AG08395 (cell line): ENCODE measurements at places on chromosomes 2 and 18.

GRCh38 chr2:126720638-126721037 is 64.7 kb downstream of the GYPC start:
- no peak for DNase-seq

DNA sequence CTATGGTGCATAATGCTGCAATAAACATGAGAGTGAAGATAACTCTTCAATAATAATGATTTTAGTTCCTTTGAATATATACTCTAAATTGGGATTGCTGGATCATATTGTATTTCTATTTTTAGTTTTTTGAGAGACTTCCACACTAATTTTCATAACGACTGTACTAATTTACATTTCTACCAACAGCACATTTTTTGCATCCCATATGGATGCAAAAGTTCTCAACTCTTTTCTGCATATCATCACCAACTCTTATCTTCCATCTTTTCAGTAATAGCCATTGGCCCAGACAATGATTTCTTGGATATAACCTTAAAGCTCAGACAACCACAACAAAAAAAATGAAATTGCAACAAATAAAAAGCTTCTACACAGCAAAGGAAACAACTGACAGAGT is 1082.4 kb downstream of the CNTNAP5 start:
- no peak for DNase-seq

GRCh38 chr2:150063432-150063889 is 424.0 kb downstream of the RND3 start:
- peak; percentile 84 for DNase-seq

- no peak for DNase-seq
Observed at GRCh38 chr2:7073901-7074300, 156.7 kb downstream of the RNF144A start.

DNA sequence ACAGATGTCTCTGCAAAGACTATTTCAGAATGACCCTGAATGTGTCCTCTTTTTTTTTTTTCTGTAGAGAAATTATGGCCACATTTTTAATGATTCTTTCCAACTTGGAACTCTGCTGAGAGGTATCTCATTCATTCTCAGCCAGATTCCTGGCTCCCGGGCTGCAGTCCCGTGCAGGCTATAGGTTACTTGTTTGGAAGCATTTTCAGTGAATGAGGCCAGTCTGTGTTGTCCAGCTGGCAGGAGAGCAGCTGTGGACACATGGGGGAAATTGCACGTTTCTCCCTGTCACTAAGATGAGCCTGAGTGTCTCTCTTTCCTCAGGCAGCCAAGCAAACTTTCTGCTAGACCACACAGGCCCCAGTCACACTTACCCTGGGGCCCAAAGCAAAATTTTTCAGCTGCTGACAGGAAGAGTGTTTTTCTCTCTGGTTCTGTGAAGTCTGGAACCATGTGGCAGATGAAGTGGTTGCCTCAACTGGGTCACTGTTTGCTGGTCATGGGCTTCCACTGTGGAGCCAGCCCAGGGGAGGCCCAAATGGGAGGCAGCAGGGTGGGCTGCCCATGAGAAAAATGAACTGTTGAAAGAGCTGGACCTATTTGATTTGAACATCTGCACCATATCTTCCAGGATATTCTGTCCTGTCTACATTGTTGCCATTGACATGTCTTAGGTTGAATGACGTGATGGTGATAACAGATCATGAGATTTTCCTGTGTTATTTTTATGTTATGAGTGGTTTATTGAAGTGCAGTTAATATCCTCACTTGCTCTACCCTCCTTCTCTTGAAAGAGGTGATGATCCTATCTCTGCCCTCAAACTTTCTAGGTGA is 431.2 kb downstream of the LPIN1 start:
- peak; percentile 56 for DNase-seq

GRCh38 chr2:134282629-134283400 is 28.9 kb downstream of the MGAT5 start:
- DNase-seq = no peak

DNA sequence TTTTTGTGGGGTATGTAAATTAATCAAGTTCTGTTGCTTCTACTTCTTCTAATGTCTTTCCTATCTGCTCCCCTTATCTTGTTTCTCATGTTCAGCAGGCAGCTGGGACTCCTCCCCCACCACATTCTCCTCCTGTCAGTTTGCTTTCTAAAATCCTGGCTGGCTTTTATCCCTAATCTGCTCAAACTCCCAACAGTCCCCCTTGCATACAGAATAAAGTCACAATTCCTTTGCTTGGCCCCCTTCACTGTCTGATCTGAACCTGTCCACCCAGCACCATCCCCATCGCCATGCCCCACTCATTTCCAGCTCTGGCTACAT is 2.2 kb downstream of the CFAP221 start:
- DNase-seq = no peak

- DNase-seq = no peak
Observed at GRCh38 chr2:75516378-75517360, 44.1 kb downstream of the EVA1A start.

GRCh38 chr2:44100351-44100750 is 68.3 kb upstream of the PPM1B start:
- peak; percentile 95 for DNase-seq

GRCh38 chr2:25366629-25367028 is 24.9 kb upstream of the DNMT3A start:
- DNase-seq = no peak

GRCh38 chr2:24315669-24316068 is 44.7 kb downstream of the ITSN2 start:
- no peak for DNase-seq

DNA sequence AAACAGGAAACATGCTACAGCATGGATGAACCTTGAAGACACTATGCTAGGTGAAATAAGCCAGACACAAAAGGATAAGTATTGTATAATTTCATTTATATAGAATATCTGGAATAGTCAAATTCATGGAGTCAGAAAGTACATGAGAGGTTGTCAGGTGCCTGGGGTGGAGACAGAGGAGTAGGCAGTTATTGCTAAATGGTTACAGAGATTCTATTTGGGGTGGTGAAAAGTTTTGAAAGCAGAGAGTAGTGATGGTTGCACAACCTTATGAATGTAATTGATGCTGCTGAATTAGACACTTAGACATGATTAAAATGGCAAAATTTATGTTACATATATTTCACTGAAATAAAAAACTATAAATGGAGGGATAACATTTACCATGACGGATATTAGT is 197.4 kb downstream of the VAPA start:
- no peak for DNase-seq

DNA sequence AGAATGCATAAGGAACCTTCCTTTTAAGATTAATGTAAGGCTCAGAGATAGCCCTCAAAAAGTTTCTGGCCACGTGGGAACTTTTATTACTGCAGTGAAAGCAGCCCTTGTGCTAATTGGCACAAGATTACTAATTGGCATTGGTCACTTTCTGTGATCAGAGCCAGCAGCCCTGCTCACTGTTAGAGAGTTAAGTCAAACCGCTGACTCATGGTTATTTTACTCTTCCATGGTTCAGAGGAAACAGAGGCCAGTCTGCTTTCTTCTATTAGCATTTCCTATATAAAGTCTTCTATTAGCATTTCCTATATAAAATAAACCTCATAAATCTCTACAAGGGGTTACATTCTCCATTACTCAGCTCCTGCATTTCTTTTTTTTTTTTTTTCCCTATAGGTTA is 1.5 kb upstream of the SLC35G4 start:
- DNase-seq = no peak

DNA sequence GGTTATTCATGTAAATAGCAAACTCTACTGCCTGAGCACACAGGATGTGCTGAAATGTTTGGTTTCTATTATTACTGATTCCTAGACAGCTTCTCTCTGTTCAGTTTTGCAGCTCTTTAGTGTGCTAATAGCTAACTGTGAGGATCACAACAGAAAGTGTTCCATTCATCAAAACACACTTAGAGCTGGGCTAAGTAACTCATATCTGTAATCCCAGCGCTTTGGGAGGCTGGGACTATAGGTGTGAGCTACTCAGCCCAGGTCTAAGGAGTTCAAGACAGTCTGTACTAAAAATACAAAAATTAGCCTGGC is 63.2 kb downstream of the MOGAT1 start:
- DNase-seq = no peak

- no peak for DNase-seq
Observed at GRCh38 chr2:128789221-128789620, 470.6 kb upstream of the HS6ST1 start.

GRCh38 chr2:81984969-81985637 is 1680.6 kb upstream of the LRRTM1 start:
- no peak for DNase-seq

- no peak for DNase-seq
Observed at GRCh38 chr2:159217676-159218075, 68.8 kb downstream of the WDSUB1 start.

DNA sequence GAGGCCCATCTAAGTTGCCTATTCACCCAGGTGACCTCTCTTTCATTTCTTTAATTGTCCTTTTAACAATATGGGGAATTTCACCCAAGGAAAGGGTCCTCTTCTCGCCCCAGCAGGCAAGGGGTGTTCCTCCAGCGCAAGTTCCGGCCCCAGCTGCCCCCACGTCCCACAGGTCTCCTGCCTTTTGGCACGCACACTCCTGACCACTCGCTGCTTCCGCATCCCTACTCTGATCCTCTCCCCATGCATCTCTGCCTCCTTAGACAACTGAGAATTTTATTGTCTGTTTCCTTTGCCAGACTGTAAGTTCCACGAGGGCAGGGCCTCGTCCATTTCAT is 684 bp upstream of the ARPC2 start:
- DNase-seq = no peak

GRCh38 chr2:204971206-204971907 is 426.1 kb downstream of the PARD3B start:
- no peak for DNase-seq

GRCh38 chr18:48616484-48617255 is 77.8 kb downstream of the CTIF start:
- DNase-seq = no peak

DNA sequence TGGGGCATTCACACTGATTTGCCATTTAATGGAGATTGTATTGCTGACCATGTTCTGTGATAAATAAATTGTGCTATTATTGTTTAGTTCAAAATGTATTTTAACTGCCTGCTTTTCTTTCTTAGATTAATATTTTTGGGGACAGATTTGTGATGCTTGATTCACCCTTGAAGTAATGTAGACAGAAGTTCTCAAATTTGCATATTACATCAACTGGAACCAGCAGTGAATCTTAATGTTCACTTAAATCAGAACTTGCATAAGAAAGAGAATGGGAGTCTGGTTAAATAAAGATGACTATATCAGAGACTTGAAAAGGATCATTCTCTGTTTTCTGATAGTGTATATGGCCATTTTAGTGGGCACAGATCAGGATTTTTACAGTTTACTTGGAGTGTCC is 1.8 kb downstream of the DNAJC10 start:
- DNase-seq = no peak

- no peak for DNase-seq
Observed at GRCh38 chr2:82825410-82826090, 1633.5 kb downstream of the SUCLG1 start.

- DNase-seq = no peak
Observed at GRCh38 chr2:131023758-131024157, 69.5 kb downstream of the FAM168B start.

DNA sequence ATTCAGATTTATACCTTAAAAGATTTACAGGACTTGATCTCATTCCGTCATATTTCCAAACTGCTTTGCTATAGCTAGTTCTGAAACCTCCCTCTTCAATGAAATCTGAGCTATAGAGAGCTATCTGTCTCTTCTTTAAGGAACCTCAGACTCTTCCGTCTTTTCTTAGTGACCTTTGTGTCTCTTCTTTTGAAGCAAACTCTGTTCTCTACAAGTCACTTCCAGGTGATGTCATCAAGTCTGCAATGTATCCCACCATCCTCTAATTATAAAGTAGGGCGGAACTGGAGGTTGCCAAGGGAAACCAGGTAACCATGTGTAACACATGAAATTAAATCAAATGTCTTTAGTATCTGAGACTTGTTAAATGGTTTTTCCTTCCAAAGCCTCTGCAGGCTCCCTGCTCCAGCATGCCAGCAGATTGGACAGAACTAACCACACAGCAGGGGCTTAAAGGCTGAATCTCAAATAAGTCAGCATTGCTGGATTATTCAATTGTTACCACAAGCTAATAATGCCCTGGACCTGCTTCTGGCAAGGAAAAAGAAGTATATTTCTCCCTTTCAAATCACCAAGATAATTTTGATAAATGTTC is 41.2 kb upstream of the PEX13 start:
- DNase-seq = no peak

DNA sequence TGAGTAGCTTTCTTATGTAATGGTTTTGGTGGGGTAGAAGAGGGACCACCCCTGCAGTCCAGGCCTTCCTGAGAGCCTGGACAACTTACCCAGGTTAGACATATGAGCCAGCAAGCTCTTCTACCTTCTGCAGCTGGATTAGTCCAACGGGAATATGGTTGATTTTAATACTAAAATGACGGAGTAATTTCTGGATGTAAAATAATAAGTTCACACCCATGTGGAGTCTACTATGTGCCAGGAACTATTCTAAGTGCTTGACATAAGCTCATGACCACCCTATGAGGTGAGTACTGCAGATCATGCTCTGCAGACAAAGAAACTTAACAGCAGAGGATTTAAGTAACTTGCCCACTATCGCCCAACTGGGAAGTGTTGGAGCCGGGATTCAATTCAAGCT is 45.5 kb downstream of the DPP4 start:
- DNase-seq = no peak

GRCh38 chr18:49920731-49921130 is 107.4 kb upstream of the ACAA2 start:
- peak; percentile 42 for DNase-seq

DNA sequence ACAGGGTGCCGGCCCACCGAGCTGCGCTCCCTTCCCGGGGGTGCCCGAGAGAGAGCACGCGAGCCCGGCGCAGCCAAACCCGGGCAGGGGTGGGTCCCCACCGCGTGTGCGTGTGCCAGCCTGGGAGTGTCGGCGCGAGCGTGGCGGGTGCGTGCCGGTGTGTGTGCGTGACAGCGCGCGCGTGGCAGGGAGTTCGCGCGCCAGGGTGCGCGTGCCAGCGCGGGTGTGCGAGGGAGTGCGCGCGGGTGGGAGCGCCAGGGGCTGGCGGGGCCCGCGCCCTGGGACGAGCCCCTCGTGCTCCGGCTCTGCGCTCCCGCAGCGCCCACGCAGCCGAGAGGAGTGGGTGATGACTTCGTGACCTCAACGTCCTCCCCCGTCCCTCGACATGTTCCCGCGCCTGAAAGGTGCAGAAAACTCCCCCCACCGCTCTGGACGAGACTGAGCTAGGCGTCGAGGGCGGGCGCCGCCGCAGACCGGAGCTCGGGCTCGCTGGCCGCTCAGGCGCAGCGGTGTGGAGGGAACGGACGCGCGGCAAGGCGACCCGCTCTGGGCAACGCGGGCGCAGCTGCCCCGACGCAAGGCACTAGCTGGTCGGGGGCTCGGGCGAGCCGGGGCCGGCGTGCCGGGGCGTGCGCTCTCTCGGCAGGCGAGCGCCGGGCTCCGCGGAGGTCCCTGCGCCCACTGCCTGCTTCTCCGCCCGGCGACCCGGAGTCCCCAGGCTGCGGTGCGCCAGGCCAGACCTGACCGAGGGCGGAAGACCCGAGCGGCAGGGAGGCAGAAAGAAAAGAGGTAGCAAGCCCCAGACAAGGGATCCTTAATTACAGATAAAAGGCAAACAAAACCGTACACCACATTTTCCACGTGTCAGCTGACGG is 582.8 kb downstream of the ZEB2 start:
- no peak for DNase-seq
